ENCODE measurements at places on chromosomes 1 and 21. TPM values are rescaled to one million over a fixed set of nuclear protein-coding genes. Genes with fewer than 3 reads are reported as not detected.

GRCh38 chr1:18043871-18044270, 63.7 kb upstream of the IGSF21 start:
- DNase-seq, result no peak

GRCh38 chr1:44554706-44555105, 119.6 kb downstream of the TMEM53 start:
- DNase-seq, result no peak

Gene LORICRIN
- total RNA-seq, result not detected

Gene MAP3K7CL
- total RNA-seq, result 41.2 TPM

DNA sequence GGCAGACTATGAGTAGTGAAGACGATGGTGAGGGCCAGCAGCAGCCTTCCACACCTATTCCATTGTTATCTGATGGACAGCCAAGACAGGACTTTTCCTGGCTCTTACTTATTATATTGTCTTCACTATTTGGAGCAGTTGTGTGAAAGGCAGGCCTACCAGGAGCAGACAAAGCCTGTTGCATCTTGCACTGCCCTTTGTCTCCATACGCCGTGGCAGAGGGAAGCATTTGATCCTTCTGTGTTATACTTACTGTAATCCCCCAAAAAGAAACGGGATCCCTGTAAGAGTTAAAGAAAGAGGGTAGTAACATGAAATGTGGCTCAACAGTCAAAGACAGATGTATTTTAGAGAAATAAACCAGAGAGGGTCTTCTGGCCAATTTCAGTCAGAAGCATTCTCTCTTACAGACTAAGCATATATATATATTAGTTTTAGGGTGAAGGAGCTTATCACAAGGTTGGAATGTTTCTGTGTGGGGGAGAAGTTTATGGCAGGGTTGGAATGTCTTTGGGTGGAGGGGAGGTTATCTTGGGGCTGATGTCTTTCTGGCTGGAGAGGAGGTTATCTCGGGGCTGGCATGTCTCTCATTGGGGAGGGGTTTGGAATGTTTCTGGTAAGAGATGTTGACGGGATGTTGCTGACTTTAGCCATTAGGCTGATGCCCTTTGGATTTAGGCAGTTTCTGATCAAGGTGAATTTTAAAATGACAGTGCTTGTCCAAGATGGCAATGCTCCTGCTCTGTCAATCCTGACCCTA, 23.4 kb upstream of the HSD3B1 start:
- DNase-seq, result no peak

DNA sequence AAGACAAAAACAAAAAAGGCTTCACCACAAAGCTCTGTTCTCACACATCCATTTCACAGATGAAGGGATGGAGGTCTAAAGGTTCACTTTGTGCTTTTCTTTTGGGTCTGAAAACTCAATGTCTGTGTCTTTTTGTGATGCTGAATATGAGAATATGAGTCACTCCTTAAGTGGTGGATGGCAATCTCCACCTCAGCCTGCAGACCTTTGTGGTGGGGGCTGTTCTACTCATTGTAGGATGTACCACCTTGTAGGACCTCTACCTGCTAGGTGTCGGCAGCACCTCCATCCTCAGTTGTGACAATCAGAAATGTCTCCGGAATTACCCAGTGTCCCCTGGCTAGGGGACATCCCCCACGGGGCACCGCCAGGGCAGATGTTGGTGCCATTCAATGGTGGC, 42.8 kb downstream of the UBASH3A start:
- no peak for DNase-seq

Gene LIPI
- total RNA-seq, result not detected

- DNase-seq, result no peak
Observed at GRCh38 chr1:35807614-35808449, at the start of gene AGO4. Gene AGO4, plus strand, starts transcription at chr1:35808016. Its CDS starts 401 bp downstream, at chr1:35808417.

Gene ASCL5
- total RNA-seq, result not detected

- no peak for DNase-seq
Observed at GRCh38 chr1:41348394-41348793, 12.8 kb upstream of the FOXO6 start.

GRCh38 chr1:22745669-22746585, 35.3 kb downstream of the EPHB2 start:
- no peak for DNase-seq

DNA sequence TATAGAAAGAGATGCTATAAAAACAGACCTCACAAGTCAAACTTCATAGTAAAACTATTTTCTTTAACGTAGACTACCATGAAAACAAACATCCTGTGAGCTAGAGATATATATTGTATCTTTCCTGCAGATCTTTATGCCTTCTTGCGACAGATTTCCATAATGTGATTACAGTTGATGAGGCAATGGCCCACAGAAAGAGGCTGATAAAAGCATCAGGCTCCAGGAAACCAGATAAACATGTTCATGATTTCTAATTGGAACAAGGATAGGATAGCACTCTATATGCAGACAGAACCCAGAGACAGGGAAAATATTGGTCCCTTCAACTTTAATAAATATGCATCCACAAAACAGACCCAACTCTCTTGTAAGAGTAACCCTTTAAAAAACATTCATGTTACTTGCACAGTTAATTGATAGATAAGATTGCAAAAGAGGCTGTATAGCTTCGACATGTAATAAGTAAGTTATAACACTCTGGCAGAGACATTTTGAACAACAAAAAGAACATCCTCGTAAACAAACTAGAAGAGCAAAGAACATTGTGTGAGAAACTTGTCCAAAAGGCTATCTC, 329.4 kb downstream of the AGBL4 start:
- DNase-seq, result no peak

All from thoracic aorta (tissue), 2 donors.